ENCODE measurements at places on chromosomes 7 and 10.

- DNase-seq, result no peak
Measured at GRCh38 chr10:21673668-21674067, 139.6 kb downstream of the MLLT10 start.

- DNase-seq, result no peak
Measured at GRCh38 chr10:6130848-6131470, 42.1 kb downstream of the RBM17 start.

DNA sequence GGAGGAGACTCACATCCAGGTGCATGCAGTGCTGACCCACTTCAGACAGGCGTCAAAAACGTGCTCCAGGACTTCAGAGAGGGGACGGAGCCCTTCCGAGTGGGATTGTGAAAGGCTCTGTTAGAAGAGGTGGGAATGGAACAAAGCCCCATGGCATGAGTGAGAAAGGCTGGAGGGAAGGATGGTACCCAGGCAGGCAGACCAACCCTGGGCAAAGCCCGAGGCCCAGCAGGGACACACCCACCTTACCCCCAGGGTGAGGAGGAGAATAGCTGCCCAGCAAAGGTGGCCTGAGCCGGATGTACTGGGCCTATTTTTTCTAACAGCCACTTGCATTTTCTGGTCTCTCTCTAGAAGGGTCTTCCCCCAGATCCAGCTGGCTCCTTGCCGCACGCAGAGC lies 14.8 kb downstream of the CHAT start:
- no peak for DNase-seq

DNA sequence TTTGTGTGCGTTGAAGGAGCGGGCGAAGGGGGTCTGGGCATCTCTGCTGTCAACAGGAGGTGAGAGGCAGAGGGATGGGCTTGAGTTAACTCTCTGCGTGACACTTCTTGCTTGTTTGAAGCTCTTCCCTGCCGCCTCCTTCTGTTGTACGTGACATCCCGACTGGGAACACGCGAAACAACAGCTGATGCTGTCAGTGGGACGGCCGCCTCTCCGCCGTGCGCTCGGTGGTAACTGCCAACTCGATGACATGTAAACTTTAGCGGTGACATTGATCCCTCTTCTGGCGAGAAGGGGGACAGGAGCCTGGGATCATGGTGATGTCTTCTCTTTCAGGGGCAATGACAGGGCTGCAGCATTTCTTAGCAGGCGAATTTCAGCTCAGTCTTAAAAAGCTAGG lies 394.5 kb downstream of the TYW1 start:
- DNase-seq, result no peak

DNA sequence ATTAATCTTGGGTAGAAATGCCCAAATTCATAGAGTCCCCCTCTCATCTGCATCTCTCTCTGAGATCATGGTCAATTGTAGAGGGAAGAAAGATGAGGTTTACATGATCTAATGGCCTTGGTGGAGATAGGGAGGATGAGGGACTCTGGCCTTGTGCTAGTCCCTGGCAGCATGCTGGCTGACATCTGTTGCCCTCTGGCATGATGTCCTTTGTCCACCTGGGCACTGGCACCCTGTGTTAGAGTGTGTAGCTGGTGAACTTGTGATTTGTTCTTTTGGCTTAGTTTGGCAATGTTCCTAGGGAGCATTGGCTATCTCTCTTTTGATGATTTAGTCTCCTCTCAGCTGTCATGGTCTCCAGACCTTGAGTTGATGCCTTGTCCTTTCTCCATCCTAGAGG lies 103.2 kb downstream of the DYNC1I1 start:
- DNase-seq, result no peak

Measured in T-helper 9 cell (primary cell).